AML-193 (cell line): ENCODE measurements at places on chromosomes 1 and 21.

GRCh38 chr1:5685446-5686040 is 306.7 kb downstream of the NPHP4 start:
- DNase-seq: no peak

GRCh38 chr1:181044449-181044966 is 10.7 kb downstream of the MR1 start:
- no peak for DNase-seq

GRCh38 chr1:55050283-55050682 is 10.9 kb downstream of the PCSK9 start:
- no peak for DNase-seq

DNA sequence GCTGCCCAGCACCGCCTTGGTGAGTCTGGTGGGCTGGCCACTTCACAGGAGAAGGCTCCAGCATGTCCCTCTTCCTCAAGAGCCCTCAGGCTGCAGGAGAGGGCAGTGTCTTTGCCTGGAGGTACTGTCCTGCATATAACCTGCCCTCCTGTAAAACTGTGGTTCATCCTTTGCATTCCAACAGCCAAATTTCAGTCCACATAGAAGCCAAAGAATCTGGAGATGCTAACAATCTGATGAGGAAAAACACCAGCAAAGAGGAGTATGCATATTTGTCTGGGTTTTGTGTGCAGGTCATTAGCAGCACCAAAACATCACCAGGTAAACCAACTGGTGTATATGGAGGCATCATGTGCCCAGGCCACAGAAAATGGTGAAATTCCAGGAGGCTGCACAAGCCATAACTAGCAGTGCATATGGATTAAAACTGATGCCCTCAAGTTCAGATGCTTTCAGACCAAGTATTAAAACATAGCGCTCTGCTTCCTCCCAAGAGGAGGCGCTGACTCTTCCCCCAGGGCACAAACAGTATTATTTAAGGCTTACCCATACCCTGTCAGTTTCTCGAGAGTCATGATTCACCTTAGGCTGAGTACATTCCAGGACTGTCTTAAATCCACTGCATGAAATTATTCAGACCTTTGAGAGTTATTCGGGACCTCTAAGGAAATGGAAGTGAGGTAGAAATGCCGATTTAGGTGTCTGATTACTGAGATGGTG is 150.5 kb upstream of the COA6 start:
- DNase-seq: no peak

- DNase-seq: no peak
Observed at GRCh38 chr1:205709059-205709398, 28.7 kb upstream of the SLC45A3 start.

DNA sequence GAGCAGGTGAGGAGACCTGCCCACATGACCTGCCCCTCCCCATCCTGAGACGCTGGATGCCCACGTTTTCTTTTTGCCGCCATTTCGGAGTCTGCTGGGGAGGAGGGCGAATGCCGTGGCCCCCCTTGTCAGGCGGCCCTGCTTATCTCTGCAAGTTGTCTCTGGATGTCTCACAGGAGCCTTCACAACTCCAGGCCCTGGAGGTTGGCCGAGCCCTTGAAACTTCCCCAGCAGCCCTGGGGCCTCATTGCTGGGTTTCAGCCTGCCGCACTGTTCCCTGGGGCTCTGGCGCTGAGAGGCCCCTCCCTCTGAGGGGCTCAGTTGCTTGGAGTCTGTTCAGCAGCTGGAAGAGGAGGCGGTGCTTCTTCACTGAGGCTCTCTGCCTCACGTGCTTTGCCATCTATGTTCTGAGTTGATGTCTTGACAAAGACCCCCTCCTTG is 29.8 kb upstream of the ZBTB21 start:
- no peak for DNase-seq

DNA sequence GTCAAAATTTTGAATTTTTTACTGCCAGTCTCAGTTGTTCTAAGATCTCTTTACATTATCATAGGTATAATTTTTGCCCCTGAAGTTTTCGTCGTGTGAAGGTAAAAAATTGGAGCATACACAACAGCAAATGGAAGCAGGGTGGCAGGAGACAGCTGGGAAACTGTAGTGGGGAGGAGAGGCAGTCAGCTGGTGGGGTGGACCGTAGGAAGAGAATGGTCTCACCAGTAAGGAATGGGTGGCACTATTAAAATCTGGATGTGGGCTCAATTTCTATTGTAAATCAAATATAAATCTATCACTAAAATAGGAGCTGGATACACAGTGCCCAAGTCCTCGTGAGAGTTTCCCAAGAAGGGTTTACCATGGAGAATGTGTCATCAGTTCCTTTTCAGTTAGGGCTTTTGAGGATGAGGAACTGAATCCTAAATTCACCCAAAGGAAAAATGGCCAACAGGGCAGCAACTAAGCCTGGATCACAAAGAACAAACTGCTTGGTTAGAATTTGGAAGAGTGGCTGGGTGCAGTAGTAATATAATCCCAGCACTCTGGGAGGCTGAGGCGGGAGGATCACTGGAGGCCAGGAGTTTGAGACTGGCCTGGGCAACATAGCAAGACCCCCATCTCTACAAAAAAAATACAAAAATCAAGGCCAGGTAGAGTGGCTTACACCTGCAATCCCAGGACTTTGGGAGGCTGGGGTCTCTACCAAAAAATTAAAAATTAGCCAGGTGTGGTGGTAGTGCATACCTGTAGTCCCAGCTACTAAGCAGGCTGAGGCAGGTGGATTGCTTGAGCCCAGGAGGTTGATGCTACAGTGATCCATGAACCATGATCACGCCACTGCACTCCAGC is 10.5 kb upstream of the IRF2BP2 start:
- DNase-seq: no peak

GRCh38 chr1:108692724-108693655 is 880 bp downstream of the PRPF38B start:
- DNase-seq: peak; percentile 70

DNA sequence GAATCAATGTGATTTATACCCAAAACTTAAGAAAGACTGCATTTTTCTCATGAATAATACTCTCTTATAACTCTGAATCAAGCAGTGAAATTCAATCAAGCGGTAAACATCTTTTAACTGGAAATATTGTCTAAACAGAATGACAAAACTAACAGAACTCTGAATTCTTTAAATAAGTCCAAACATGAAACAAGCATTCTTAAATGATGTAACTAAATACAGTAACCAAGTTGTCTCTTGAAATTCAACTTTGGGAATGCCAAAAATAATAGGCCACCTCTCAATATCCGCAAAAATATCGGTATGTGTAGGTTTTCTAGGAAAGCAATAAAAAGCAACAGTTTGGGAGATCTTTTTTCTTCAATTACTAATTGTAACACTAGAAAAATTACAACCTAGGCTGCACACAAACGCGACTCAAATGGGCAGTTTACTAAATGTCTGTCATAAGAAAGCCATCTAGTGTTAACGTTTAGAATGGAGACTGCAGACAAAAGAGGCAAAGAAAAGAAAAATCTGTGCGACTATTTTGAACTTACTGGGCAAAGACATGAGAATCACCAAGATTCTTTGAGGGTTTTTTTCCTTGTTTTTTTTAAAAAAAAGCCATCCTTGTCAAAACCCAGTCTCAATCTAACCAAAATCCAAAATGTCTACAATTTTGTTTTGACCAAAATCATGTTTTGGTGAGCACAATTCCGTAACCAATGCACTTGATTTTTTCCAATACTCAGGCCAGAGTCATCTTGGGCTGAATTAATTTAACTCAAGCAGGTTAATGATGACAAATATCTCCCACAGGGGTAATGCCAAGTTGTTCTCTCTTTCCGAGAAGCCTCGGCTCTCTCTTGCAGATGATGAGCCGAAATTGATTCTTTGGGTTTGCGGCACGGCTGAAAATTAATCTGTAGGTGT is 1.3 kb downstream of the SIPA1L2 start:
- peak; percentile 60 for DNase-seq

GRCh38 chr1:234503193-234504050 is 24.4 kb upstream of the TARBP1 start:
- no peak for DNase-seq

GRCh38 chr1:209774592-209774991 is 9.8 kb downstream of the C1orf74 start:
- no peak for DNase-seq

- no peak for DNase-seq
Observed at GRCh38 chr1:155254714-155255242, 505 bp downstream of the ENTREP3 start.

GRCh38 chr1:205168291-205168690 is 43.2 kb downstream of the DSTYK start:
- no peak for DNase-seq
